ENCODE measurements at places on chromosomes 16 and 17.
A peak's percentile ranks its signal among the peaks of the same experiment; 100 is the strongest.

DNA sequence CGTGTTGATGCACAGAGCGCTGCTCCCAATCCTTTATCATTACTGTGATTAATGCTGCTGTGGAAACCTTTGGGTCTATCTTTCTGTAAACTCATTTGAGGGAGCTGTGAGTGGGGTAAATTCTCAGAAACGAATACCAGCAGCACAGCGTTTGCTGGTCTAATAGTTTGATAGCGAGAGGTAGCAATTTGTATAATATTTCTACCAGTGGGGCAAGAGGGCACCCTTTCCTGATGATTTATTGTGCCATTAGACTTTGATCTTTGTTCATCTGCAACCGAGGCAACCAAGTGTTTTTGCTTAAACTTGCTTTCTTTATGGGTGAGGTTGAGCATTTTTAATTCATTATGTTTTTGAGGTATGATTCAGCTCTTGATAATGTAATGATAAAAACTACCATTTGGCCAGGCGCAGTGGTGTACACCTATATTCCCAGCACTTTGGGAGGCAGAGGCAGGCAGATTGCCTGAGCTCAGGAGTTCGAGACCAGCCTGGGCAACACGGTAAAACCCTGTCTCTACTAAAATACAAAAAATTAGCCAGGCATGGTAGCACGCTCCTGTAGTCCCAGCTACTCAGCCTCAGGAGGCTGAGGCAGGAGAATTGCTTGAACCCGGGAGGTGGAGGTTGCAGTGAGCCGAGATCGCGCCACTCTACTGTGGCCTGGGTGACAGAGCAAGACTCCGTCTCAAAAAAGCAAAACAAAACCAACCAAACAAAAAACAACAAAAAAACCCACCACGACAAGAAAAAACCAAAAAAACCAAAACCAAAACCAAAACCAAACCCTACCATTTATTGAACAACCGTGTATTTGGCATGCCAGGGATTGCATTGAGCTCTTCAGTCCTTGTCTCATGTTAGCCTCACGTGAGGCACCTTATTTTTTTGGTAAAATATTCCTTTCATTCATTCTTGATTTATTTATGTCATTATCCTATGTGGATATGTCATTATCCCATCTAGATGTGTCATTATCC lies 81.5 kb downstream of the PLCG2 start:
- DNase-seq = no peak

DNA sequence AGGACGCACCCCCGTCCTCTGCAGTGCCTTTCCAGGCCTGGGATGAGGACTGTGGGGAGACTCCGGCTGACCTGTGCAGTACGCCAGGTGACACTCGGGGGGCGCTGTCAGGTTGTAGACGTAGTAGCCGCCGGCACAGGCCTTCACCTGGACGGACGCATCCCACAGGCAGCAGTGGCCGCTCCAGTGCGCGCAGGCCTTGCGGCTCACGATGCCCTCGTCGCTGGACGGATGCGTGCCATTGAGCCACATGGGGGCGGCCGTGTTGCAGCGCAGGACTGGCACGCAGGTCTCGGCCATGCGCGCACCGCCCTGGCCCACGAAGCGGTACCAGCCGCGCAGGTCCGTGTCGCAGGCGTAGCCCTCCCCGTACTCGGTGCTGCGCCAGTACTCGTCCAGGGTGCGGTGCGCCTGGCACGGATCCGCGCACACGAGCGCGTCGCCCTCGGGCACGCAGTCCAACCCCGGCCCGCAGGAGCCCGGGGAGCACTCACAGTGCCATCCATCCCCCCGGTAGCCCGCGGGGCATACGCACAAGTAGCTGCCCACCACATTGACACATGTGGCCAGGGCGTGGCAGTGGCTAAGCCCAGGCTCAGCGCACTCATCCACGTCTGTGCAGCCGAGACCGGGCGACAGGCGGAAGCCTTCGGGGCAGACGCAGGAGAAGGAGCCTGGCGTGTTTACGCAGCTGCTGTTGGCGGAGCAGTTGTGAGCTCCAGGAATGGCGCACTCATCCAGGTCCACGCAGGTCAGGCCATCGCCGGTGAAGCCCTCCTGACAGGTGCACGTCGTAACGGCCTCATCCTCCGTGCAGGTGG lies 3.9 kb downstream of the UMOD start:
- DNase-seq = peak; percentile 1

DNA sequence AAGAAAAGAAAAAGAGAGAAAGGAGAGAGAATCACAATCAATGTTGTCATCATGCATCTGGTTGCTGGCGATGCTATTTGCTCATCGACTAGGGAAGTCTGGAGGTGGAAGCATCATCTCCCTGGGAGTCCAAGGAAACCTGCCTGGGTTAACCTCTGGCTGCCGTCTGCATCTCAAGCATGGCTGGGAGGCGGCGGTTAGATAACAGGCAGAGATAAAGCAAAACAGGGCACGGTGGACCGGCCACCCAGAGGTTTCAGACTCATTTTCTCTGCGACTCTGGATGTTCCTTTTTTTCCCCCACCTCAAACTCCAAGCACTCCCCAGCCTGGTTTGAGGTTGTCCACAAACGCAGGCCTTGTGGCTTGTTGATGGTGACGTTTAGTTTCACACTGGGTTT lies 161.2 kb downstream of the ENGASE start:
- DNase-seq = no peak

- no peak for DNase-seq
Measured at GRCh38 chr16:6880263-6880662, 452.4 kb upstream of the RBFOX1 start.

DNA sequence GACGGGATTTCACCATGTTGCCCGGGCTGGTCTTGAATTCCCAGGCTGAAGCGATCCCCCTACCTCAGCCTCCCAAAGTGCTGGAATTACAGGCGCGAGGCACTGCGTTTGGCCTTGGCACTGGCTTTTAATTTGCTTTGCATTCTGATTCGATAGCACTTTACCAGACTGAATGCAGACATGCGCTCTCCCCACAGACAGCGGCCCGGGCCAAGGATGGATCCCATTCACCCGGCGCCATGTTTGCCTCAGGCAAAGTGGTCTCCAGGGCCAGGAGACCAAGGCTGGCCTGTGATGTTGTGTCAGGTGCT lies 41.7 kb downstream of the DHRS7B start:
- DNase-seq = no peak

DNA sequence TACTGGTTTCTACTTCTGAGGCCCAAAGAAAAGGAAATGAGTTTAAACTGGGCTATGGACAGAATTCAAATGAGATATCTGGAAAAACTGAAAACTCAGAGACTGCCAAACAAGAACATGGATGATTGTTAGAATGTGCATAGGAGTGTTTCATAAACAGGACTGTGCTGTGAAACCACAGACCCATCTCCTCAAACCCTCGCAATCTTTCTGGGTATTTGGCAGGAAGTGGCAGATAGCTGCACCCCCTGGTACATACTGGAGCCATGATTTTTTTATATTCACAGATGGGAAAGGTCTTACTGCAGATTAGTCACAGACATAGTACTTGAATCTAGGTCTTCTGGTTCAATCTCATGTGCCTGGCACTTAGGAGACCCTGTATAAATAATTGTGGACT lies 145.0 kb downstream of the CCDC182 start:
- DNase-seq = no peak

DNA sequence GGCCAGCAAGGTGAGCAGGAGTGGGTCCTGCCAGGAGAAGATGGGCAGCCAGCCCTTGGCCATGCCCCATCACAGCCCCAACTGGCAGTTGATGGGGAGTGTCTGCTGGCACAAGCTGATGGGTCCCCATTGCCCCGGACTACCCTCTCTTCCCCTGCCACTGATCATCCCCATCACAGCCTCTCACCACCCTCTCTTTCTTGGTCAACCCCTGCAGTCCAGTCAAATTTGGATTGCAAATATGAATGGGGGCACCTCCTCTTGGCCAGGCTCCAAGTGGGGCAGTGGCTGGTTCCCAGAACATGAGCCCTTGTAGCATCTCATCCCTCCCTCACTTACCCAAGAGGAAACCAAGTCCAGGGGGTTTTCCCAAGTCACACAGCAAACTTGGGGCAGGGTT lies 17.4 kb downstream of the SEZ6 start:
- DNase-seq = no peak

GRCh38 chr17:9676820-9677310 lies 31.5 kb downstream of the USP43 start:
- DNase-seq = no peak

- DNase-seq = no peak
Measured at GRCh38 chr17:56948491-56948890, 12.4 kb downstream of the COIL start.

Data from NCI-H748 treated with DMSO at 0.1 percent for 48 hours (cell line).